ENCODE measurements at places on chromosomes 3 and 15.

GRCh38 chr15:98257290-98257689 lies 296.8 kb downstream of the ARRDC4 start:
- no peak for DNase-seq

DNA sequence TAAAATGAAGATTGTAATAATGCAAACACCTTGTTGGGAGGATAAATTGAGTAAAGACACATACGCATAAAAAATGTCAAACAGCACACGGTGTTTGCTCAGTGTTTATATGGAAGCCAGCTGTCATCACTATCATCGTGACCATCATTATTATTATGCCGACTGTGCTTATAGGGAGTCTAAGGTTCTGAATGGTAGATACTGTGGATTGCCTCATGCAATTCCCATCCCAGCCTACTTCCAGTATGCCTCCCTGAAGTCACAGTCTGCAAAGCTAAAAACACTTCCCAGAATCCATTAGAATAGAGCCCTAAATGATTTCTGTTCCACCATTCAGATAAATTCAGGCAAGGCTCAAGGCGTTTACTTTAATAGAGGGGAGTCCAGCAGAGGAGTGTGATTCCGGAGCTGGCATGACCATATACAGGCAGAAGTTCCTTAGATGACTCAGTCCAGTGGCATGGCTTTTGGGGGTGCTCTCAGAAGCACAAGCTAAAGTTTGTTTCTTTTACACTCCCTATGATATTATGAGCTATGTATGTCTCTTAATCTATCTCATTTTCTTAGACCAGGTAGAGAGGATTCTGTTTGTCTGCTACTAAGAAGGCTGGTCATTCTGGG lies 148.7 kb downstream of the MEX3B start:
- no peak for DNase-seq

- DNase-seq, result no peak
Measured at GRCh38 chr3:159250961-159251360, 449.1 kb downstream of the MFSD1 start.

DNA sequence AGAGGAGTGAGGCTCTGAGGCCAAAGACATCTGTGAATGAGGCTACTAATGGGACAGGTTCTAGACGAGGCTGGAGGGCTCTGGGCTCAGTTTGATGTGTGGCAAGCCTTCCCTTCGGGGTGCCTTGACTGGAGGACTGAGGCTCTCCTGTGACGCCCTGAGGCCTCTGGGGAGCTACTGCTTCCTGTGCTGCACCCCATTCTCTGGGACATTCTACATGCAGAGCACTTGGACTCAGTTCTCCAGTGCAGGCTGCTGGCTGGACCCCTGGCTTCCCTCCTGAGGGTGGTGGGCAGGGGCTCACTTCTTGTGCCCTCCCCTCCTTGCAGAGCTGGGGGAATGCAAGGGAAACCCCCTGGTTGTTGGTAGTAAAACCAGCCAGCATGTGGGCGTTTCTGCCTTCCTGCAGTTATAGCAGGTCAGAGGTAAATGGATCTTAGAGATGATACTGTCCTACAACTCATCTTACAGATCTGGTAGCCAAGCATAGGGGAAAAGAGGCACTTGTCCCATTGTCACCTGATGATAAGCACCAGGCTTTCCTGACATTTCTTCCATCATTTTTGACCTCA lies 133.3 kb downstream of the CHDH start:
- no peak for DNase-seq

GRCh38 chr3:16995601-16996000 lies 110.8 kb downstream of the PLCL2 start:
- no peak for DNase-seq

DNA sequence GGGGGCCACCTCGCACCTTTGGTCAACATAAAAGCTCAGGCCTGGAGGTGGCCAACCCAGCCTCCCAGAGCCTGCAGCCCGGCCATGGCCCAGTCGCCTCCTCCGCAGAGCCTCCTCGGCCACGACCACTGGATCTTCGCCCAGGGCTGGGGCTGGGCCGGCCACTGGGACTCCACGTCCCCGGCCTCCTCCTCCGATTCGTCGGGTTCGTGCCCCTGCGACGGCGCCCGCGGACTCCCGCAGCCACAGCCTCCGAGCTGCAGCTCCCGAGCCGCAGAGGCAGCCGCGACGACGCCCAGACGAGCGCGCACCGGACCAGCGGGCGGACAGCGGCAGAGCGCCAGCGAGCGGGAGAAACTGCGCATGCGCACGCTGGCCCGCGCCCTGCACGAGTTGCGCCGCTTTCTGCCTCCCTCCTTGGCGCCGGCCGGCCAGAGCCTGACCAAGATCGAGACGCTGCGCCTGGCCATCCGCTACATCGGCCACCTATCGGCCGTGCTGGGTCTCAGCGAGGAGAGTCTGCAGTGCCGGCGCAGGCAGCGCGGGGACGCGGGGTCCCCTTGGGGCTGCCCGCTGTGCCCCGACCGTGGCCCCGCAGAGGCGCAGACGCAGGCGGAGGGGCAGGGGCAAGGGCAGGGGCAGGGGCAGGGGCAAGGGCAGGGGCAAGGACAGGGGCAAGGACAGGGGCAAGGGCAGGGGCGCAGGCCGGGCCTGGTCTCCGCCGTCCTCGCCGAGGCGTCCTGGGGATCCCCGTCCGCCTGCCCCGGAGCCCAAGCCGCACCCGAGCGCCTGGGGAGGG lies at the start of gene MESP2:
TSS of gene MESP2 (plus strand) at position 59 of the 799 bp plus-strand sequence. CDS start at position 85, 26 bp downstream.
- DNase-seq, result peak; percentile 49

DNA sequence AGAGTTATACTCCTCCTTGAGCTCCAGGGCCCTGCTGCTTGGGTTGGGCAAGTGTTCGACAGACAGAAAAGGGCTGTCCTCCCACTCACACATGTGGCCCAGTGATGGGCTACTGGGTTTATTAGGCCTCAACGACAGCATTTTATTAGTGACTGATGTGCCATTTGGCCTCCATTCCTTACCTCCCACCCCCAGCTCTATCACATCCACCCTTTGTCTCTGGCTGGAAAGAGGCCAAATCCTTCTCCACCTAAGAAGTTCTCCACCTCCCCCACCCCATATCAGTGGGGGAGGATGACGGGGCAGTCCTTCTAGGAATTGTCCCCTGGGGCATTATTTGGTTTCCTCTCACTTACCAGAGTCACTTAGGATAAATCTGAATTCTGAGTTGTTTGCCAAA lies 57.1 kb upstream of the WNT5A start:
- DNase-seq, result no peak

GRCh38 chr15:90184786-90185704 lies 16.1 kb upstream of the SEMA4B start:
- peak; percentile 55 for DNase-seq

DNA sequence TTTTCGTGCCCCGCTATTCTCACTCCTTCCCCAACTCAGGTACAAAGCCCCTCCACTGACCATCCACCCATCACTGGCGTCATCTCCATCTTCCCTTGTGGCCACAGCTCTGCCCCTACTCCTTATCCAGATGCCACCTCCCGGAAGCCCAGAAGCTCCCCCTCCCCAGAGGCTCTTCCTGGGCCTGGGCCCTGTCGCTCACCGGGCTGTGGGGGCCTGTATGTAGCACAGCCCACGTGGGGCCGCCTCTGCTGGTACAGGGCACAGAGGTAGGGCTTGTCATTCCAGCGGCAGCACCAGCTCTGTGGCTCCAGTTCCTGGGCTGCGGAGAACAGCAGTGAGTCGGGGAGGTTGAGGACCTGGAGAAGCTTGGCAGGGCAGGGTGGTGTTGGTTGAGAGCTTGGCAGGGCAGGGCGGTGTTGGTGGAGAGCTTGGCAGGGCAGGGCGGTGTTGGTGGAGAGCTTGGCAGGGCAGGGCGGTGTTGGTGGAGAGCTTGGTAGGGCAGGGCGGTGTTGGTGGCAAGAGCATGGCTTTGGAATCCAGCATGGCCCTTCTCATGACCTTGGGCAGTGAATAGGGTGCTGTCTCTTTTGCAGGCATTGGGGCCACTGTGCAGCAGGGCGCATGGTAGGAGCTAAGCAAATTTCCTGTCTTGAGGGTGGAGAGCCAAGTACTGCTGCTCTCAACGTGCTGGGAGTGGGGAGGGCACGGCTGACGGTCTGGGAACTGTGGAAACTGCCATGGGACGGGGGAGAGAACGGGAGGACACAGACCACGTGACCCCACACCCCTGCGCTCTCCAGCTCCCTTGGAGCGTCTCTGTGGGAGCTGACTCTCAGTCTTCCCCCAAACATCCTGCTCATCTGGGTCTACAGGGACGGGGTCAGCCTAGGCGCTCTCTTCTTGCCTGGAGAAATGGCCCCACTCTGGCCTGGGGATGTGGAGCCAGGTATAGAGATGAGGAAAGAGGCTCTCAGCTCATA lies 43.4 kb downstream of the MUC20 start:
- no peak for DNase-seq

DNA sequence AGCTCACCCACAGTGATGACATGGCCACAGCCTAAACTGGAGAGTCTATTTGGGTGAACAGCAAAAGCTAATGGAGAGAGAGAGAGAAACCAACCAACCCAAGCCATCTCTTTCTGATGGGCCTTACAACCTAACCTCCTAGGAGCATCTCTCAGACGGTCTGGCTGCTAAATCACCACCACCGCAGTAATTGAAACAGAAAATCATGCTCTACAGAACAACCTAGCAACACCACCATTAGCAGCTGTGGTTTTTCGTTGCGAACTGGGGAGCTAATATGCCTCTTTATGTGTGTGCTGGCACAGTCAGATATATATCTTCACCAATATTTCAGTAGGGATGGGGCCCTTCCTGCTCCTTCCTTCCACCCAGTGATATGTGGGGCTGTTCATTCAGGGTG lies 166.9 kb upstream of the PROK2 start:
- DNase-seq, result no peak

- DNase-seq, result no peak
Measured at GRCh38 chr15:39795486-39795885, 12.8 kb upstream of the FSIP1 start.

GRCh38 chr3:177579419-177579818 lies 382.1 kb upstream of the TBL1XR1 start:
- no peak for DNase-seq

- peak; percentile 52 for DNase-seq
Measured at GRCh38 chr3:13479332-13479581, 849 bp upstream of the HDAC11 start.

- peak; percentile 17 for DNase-seq
Measured at GRCh38 chr3:170257145-170257544, 34.9 kb downstream of the PRKCI start.

GRCh38 chr15:52352086-52352485 lies 56.5 kb upstream of the MYO5C start:
- DNase-seq, result no peak

- DNase-seq, result no peak
Measured at GRCh38 chr15:49441356-49441755, 18.3 kb downstream of the FGF7 start.

GRCh38 chr3:130048726-130049125 lies 32.9 kb upstream of the ALG1L2 start:
- DNase-seq, result no peak

DNA sequence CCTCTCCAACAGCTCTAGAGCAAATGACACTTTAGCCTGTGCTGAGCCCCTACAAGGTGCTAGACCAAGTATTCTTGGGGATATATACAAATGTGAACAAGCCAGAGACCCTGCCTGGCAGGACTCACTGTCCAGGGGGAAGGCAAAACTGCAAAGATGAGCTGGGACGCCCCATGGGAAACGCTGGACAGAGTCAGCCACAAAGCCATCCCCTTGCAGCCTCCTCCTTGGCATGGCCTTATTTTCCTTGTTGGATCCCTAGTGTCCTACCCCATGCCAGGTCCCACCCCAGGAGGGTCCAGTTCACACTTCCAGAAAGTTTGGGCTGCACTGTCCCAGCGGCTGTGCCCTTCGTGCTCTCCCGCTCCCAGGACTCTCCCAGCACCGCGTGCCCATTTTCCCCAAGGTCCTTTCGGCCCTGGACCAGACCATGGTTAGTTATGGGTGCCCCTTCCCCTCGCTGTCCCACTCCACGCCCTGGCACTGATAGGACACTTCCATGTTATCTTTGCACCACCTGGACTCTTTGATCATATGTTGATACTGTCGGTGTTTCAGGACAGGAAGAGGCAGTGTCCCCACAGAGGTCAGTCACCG lies 5.8 kb upstream of the NRROS start:
- no peak for DNase-seq

DNA sequence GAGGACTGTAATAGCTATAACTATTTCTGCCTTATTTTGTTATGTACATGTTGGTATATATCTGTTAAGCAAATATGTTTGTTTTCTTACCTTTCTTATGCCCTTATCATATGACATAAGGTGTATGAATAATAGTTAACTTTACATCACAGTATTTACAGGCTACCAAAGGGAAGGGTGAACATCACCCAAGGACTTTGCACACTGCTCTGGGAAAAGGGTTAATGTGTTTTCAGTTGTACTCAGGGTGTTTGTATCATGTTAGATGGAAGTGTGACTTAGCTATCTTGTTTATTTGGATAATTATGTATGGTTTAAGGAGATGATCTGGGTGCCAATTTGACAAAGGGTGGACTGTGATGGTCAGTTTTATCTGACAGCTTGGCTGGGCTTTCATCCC lies 60.3 kb downstream of the LSM3 start:
- DNase-seq, result no peak

- no peak for DNase-seq
Measured at GRCh38 chr15:34837246-34838016, 42.1 kb upstream of the ACTC1 start.

DNA sequence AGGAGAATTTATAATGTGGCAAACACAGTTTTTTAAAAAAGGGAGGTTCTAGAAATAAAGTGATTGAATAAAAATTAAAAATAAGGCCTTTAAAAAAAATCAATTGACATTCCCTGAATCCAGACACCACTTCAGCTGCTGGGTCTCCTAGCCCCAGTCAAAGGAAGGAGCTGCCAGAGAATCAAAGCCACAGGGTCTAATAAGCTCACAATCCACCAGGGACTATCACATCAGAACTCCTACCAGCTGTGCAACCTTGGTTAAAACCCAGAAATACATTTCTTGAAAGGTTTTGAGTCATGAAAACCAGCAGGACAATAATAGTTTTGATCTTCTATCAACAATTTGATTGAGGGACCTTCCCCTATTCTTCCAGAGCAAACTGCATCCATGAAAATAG lies 134.5 kb downstream of the MECOM start:
- no peak for DNase-seq

GRCh38 chr3:151468284-151468917 lies 7.5 kb upstream of the IGSF10 start:
- DNase-seq, result peak; percentile 10

DNA sequence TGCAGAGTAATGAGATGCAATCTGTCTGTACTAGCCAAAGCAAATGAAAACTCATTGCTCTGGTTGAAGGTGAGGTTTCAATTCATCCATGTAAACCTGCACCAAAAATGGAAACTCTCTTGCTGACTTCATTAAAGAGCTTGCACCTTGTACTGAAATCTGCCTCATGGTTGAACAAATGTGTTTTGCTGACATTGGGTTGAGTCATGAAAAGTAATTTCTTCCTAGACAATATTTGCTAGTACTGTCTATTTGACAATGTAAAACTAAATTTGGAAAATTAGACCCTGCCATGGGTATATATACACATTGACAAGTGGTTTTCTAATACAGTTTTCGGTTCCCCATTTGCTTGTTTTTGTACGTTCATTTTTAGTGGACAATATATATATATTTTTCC lies 33.3 kb downstream of the RYR3 start:
- no peak for DNase-seq

GRCh38 chr15:78937132-78937739 lies 7.6 kb downstream of the CTSH start:
- DNase-seq, result peak; percentile 12

All from activated naive CD4-positive, alpha-beta T cell treated with Interleukin-2 at 50 U/mL for 16 hours (primary cell).